Hematopoietic multipotent progenitor cell treated with erythropoietin and hydrocortisone succinate and interleukin-3 and kit ligand, for 6 days (in vitro differentiated cells): ENCODE measurements at places on chromosomes 4 and X.
A peak's percentile ranks its signal among the peaks of the same experiment; 100 is the strongest.

DNA sequence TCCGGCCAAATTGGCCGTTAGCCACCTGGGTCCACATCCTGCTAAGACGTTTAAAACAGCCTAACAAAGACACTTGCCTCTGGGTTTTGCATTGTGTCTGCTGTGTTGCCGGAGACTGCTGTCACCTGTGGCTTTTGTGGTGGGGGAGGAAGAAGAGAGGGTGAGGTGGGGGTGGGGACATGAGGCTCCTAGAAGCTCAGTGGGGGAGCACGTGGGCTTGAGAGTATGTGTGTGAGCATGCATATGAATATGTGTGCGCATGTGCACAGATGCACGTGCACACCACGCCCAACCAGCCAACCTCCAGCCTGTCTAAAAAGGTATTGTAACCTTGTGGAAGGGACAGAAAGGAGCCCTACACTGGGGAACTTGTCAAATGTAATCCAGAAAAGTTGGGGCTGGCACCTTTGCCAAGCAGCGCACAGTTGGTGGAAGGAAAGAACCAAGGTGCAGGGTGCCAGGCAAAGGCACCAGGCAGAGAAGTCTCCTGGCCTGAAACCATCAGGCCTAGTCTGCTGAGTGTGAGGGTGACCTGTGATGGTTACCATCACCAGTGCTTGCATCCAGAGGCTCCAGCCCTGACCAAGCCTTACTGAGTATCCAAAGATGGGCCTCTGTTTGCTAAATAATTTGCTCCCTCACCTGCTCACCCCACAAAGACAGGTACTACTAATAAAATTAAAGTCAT, 10.1 kb upstream of the SASH3 start:
- DNase-seq = peak; percentile 54

- DNase-seq = peak; percentile 42
Observed at GRCh38 chr4:24473309-24473721, 111.0 kb downstream of the DHX15 start.

DNA sequence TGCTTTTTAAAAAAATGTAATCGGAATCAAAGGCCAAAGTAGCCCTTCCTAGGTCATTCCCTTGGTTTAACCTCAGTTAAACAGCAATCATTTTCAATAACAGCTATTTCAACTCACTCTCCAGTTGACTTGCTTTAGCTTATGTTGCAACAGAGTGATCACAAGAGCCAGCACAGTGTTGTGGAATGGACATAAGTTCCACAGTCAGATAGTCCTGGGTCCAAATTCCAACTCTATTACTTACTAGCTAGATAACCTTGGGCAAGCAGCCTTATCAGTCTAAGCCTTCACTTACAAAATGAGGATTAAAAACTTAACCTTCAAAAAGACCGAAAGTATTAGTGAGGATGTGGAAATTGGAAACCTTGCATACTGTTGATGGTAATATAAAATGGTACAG, 9.2 kb upstream of the GPC3 start:
- DNase-seq = no peak

DNA sequence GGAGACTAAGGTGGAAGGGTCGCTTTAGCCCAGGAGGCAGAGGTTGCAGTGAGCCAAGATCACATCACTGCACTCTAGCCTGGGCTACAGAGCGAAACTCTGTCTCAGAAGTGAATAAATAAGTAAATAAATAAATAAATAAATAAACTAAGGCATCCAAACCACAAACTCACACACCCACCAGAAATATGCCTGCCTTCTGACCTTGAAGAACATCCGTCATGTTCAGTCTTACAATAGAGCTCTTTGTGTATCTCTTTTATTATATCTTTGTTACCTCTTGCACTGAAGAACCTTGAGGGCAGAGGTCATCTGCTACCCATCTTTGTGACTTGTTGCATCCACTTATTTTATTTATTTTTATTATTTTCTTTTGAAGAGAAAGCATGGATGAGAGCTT, 71.6 kb downstream of the PRRG1 start:
- no peak for DNase-seq

GRCh38 chr4:108445716-108446115, 174.7 kb upstream of the RPL34 start:
- no peak for DNase-seq

DNA sequence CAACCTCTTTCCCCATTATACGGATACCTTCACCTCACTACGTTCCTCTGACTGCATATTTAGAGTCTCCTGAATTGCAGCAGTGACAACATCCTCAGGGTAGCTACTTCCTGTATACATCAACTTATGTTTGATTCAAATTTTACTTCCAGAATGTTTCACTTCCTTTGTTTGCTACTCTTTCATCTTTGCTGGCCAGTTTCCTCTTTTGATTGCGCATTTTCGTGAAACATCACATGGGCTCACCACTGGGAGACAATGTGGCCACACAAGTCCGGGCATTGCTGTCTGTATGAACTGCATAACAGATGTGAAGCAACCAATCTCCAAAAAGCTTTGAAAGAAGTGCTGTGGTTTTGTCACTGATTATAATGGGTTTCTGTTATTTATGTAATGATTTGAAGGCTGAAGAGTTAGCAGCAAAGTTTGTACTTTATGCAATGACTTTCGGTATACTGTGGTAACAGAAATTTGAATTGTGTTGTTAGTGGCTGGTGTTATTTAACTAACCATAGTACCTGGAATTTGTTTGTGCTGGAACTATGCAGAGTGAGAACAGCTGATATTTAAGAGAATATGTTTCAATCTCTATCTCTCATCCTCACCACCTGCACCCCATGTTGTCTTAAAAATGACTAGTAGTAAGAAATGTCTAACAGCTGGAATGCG, 7.4 kb downstream of the SNCA start:
- peak; percentile 81 for DNase-seq

- peak; percentile 17 for DNase-seq
Observed at GRCh38 chr4:70269674-70270073, 27.3 kb downstream of the CSN3 start.

GRCh38 chrX:19855700-19856381, 31.6 kb downstream of the SH3KBP1 start:
- no peak for DNase-seq

DNA sequence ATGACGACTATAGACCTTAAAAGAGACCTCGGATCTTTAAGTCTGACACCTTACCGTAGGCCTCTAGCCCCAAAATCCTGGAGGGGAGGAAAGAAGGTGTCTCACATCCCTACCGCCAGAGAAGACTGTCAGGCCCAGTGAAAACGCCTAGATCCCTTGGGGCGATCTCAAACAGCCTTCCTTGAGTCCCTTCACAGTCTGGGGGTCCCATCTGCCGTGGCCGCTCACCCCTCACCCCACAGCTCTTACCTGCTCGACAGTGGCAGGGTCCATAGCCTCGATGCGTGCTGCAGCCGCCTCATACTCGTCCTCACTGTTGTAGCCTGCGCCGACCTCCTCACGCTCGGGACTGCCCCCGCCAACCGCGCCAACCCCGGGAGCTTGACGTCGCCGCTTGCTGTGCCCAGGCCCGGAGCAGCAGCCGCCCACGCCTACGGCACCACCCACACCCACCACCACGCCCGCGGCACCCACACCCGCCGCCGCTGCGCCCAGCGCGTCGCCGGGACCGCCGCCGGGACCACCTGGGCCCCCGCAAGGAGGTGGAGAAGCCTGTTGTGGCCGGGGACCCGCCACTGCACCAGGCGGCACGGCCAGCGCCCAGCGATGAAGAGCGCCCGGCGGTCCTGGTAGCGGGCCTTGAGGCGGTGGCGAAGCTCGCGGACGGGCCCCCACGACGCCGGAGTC, 536 bp downstream of the OTUD5 start:
- no peak for DNase-seq

DNA sequence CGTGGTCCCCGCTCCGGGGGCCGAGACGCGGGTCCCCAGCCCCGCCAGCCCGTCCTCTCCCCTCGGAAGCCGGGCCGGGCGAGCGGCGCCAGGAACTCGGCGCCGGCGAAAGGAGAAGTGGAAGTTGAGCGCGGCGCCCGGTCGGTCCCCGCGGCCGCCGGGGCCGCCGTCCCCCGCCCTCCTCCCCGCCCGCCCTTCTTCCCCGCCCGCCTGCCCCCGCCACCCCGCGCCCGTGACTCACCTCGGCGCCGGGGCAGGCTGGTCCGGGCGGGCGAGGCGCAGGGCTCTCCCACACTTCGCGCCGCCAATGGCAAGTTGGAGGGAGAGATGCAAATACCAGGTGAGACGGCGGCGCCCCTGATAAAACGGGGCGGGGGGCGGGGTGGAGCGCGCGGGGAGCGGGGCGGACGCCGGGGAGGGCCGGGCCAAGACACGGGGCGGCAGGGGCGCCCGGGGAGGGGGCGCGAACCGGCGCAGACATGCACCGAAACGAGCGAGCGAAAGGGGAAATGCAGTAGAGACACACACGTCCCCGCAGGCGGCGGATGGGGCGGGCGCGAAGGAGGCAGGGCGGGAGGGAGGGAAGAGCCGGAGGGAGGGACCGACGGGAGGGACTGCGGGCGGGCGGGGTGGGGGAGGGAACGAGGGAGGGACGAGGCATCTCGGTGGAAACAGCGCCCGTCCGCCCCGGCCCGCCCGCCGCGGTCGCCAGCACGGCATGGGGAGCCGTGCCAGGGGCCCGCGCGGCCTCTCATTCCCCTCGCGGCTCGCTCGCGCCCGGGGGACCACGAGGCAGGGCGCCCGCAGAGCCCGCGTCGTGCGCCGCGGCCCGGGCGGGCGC, at the start of gene ELF4:
ELF4 (minus strand) TSS at position 119 of the 841 bp plus-strand sequence. CDS start 29,167 bp downstream, outside the sequence.
- peak; percentile 74 for DNase-seq

- DNase-seq = no peak
Observed at GRCh38 chr4:173195109-173195508, 26.5 kb downstream of the GALNT7 start.

GRCh38 chrX:38857736-38858523, 56.7 kb downstream of the MID1IP1 start:
- DNase-seq = no peak
